ENCODE measurements at places on chromosomes 3 and 15.

- no peak for DNase-seq
These were observed 62.9 kb downstream of the CMTM8 start for GRCh38 chr3:32301426-32301825.

DNA sequence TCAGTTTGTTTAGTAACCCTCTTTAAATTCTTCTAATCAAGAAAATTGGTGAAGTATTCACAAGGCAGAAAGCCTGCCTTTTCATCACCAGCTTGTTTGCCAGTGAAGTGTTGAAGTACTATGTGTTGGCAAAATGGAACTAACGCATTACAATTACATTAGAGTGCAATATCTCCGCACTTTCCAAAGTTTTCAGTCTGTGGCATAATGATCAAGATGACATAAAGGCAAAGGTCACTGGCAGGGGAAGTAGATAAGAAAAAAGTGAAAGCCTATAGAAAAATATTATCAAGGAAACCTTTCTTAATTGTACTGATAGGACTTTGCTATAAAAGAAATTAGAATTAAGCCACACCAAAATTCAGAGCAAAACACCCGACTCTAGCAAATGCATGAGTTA lies 25.0 kb upstream of the TM4SF1 start:
- no peak for DNase-seq

DNA sequence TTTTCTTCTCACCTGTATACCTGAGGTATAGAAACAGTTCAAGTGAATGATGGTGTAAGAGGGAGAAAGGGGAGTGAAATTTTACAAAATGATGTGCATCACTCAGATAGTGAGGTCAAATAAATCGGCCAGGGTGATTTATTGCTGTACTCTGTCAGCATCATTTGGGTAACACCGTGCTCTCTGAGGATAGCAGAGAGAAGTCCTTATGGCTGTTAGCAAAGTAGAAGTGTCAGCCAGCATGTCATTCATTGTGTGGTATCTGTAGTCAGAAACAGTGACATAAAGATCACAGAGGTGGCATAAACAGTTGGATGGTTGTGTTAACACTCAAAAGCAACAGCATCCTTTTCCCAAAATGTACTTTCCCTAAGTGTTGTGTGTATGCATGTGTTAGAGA lies 53.4 kb downstream of the PSMD6 start:
- DNase-seq: peak; percentile 3

GRCh38 chr3:196948442-196949284 lies 6.3 kb upstream of the NCBP2 start:
- DNase-seq: peak; percentile 11

- DNase-seq: no peak
These were observed 79.0 kb upstream of the MFGE8 start for GRCh38 chr15:88992216-88992615.

DNA sequence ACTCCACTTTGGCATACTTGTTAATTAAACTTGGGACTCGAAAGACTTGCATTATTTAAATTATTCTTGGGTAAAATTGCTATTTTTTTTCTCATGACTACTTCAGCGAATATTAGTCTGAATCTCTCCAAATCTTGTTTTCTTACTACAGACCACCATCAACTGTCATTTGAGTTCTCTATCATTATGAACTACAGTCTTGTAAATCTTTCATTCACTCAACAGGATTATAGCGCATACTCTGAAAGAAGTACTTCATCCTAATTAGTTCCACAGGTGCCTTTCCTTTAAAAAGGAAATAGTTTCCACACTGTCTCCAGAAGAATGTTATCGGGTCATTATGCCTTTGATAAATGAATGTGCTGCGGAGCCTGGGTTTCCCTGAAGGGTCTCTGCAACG lies 149.5 kb downstream of the NLGN1 start:
- no peak for DNase-seq

GRCh38 chr3:173501931-173502489 lies 104.5 kb downstream of the NLGN1 start:
- peak; percentile 30 for DNase-seq

GRCh38 chr3:157922614-157923013 lies 183.6 kb downstream of the SHOX2 start:
- no peak for DNase-seq

DNA sequence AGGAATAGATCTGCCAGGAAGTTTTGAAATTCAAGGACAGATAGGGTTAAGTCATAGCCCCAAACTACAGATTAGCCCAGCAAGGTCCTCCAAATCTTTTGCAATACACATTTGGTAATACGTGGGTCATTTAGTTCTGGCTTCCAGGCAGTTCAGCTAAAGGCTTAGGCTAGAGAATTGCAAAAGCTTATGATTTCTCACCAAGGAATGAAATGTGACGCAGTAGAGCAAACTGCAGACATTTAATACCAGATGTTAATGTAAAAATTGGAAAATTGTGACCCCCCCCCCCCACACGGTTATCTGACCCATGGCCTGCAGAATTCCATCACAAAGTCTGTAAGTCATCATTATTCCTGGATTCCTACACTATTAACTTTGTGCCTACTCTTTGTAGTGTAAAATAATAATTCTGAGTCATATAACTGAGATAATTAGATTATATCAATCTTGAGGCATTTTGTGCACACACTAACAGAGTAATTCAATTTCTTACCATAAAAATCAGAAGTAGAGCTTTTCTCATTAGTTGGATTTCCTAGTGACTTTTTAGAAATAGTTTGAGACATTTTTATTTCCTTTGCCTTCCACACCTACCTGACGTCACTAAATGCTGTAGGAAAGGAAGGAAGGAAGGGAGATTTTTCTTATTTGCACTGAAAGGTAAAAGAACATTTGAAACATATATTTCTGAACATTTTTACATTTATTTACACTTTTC lies 235.2 kb downstream of the DTWD1 start:
- no peak for DNase-seq

DNA sequence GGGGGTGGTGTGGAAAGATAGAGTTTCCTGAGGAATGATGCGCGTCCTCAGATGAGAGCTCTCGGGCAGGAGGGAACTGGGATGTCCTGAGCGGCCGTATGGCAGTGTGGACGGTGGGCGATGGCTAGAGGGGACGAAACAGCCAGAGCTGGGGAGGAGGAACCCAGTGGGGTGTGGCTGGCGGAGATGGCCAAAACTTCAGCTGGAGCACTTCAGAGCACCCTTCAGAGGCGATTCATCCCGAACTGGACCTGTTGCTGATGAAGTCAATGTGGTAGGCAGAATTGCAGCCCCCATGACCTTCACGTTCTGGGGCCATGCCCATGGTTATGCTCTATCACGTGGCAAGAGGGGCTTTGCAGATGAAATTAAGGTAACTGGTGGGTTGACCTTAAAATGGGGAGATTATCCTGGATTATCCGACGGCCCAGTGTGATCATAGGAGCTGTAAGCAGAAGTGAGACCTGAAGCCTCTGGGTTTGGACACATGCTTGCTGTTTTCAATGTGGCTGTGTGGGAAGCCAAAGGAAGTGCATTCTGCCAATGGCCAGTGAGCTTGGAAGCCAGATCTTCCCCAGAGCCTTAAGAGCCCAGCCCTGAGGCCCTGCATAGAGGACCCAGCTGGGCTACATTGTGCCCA lies 52.3 kb downstream of the ATP1B3 start:
- no peak for DNase-seq

- no peak for DNase-seq
These were observed 16.1 kb upstream of the BLM start for GRCh38 chr15:90701048-90701447.

- DNase-seq: peak; percentile 80
These were observed 808 bp downstream of the BCL6 start for GRCh38 chr3:187744169-187745151.

DNA sequence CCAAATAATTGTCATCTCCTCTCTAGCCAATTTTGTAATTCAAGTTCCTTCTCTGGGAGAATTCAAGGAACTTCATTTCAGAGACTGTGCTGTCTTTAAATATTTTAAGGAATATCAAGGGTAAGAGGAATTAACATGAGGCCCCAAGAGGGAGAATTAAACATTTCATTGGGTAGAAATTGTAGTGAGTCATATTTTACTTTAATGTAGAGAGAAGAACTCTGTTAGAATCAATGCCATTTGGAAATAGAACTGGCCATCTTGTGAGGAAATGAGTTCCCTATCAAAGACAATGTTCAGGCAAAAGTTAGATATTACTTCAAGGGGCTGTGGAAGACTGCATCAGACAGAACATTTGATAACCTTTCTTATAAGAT lies 43.5 kb upstream of the TP63 start:
- no peak for DNase-seq

DNA sequence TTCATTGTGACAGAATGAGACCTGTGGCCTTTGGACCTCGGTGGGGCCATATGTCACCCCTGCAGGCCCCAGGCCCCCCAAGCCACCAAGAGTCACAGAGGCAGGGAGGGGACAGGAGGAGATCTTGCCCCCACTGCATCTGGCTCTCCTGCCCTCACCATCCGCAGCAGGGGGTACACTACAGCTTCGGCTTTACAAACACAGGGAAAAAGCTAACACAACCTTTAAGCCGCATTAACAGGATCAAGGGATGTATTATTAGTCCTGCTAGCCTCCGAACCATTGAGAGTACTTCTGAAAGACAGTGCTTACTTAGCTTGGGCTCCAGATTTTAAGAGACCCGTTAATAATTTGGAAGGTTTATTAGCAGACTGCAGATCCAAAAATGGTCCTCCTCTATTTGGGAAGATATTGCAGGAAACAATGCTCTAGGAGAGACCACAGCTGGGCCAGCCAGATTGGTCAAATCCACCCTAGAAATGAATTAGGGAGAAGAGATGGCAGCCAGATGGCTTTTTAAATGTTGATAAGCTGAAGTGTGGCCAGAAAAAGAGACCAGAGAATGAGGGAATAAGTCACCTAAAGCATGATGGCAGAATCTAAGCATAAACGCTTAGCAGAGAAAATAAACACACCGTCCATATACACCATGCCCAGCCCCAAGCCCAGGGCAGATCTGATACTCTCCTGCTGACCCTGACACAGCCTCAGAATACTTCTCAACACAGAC lies 31.5 kb downstream of the SRGAP3 start:
- no peak for DNase-seq

DNA sequence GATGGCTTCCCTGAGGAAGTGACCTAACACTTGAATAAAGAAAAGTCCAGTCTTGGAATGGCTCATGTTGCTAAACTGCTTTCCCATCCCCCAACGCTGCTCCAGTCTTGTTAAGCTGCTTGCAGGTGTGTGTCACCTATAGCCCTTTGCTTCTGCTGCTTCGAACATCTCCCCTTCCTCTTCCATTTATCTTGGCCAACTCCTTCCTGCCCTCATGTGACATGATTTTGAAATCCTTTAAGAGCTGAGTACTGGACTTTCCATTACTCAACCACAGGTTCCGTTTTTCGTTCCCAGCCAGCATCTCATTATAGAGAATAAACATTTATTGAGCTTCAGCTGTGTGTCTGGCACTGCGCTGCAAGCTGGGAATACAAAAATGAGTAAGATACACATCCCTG lies 1.7 kb downstream of the ATG7 start:
- DNase-seq: no peak

DNA sequence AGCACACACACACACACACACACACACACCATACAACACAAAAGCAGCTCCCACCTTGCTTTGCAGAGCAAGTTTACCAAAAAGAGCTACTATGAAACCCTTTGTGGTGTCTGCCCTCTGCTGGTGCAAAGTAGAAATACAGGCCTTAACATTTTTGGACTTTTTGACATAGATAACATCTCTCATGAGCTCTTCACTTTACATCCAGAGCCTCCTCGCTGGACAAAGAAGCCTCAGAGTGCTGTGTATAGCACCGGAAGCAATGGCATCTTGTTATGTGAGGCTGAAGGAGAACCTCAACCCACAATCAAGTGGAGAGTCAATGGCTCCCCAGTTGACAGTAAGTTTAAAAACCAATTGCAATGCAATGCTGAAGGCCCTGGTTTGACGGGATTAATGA lies 157.9 kb downstream of the CHL1 start:
- DNase-seq: peak; percentile 82

DNA sequence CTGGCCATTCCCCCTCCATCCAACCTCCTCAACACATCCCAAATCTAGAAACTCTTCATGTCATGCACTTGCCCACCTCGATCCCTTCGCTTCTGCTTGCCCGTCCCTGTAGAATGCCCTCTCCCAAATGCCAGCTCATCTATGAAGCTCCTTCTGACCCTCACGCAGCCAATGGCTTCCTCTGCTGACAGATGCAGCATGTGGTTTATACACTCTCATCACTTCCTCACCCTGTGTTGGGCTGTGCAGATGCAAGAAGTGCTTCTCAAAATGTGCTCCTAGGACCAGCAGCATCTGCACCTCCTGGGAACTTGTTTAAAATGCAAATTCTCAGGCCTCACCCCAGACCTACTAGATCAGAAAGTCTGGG lies 51.7 kb downstream of the SEMA5B start:
- no peak for DNase-seq

- DNase-seq: no peak
These were observed 19.0 kb downstream of the FBLN2 start for GRCh38 chr3:13567684-13568514.

- DNase-seq: no peak
These were observed 525.8 kb downstream of the SHQ1 start for GRCh38 chr3:72322264-72322976.

GRCh38 chr3:119145500-119146167 lies at the start of gene TEX55:
Gene TEX55 (plus strand): TSS chr3:119146165. CDS start chr3:119146190, 25 bp downstream.
- DNase-seq: peak; percentile 91

GRCh38 chr3:17806201-17806600 lies 63.8 kb upstream of the TBC1D5 start:
- no peak for DNase-seq

DNA sequence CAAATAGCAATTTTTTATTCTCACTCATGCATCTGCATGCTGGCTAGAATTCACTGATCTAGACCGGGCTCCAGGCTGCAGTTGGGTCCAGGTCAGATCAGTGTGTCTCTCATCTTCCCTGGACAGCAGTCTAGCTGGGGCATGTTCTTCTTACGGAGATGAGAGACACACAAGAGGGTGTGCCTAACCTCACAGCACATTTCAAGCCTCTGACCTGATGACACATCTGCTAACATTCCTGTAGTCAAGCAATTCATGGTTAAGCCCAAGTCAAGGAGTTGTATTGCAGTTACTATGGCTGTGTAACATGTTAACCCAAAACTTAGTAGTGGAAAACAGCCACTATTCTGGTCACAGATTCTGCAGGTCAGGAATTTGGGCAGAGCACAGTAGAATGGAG lies 13.1 kb downstream of the BSN start:
- DNase-seq: no peak
